Left lung (tissue), 14 donors: ENCODE measurements at places on chromosomes 12 and 14. TPM values are rescaled to one million over a fixed set of nuclear protein-coding genes. Genes with fewer than 3 reads are reported as not detected.

- DNase-seq = no peak
These were observed 373.1 kb upstream of the DCN start for GRCh38 chr12:91555436-91556415.

DNA sequence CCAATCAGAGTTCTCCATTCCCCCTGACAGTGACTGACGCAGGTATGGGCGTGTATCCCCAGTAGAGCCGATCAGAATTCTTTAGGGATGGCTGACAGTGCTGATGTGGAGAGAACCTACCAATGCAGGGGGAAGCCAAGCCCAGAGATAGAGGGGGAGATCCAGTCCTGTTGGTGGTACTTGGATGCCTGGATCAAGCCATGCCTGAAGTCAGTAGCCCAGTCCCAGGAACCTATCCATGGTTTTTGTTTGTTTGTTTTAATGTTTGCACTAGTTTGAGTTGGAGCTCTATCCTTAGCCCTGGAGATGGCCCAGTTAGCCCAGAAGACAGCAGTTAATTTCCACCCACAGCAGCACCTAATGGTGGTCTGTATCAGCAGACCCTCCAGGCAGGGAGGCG lies 40.2 kb downstream of the FOXN4 start:
- no peak for DNase-seq

Gene ACOT6
- polyA plus RNA-seq = not detected

DNA sequence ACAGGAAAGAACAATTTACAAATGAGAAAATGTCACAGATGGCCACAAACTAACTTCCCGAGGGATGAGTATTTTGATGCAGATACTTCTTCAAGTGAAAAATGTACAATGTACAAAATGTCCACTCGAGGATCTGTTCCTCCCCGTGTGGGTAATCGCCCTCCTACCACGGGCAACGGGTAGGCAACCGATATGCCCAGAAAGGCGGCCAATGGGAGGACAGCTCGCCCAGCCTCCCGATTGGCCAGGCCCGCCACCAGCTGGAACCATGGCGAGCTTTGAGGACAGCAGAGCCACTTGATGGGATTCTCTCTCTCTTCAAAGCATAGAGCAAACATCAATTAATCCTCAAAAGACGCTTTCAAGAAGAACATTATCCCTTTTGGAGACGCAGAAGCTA lies 42.3 kb downstream of the DPF3 start:
- DNase-seq = no peak

- DNase-seq = no peak
These were observed 27.6 kb downstream of the KRT8 start for GRCh38 chr12:52877242-52877641.

- no peak for DNase-seq
These were observed 991.2 kb downstream of the VRK1 start for GRCh38 chr14:97788364-97788763.

DNA sequence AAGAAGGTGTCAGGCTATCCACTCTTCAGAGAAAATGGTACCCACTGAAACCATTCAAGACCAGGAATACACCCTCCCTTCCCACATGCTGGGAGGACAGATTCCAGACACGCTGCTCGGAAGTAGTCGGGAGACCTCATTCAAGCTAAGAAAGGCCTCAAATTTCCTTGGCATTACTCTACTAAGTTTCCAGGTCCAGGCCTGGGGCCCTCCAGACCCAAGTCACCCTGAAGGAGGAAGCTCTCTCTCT lies 27.1 kb upstream of the RPLP0 start:
- no peak for DNase-seq

DNA sequence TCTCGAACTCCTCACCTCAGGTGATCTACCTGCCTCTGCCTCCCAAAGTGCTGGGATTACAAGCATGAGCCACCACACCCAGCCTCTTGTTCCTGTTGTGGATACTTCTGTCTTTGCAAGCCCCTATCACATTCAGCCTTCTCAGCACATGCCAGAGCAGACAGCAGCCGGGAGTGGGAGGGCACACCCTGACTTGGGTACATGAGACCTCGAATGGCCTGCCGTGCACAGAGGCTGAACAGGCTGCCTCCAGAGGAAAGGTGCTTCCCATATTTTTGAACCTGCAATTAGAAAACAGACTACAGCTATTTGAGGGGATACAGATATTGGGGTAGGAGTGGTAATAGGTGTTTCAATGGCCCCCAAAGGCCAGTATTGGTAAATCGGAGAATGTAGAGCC lies 307.3 kb upstream of the DIO3 start:
- DNase-seq = no peak

GRCh38 chr12:14135996-14136395 lies 154.6 kb upstream of the GRIN2B start:
- no peak for DNase-seq

Gene MAP3K9
- polyA plus RNA-seq = 5.2 TPM

DNA sequence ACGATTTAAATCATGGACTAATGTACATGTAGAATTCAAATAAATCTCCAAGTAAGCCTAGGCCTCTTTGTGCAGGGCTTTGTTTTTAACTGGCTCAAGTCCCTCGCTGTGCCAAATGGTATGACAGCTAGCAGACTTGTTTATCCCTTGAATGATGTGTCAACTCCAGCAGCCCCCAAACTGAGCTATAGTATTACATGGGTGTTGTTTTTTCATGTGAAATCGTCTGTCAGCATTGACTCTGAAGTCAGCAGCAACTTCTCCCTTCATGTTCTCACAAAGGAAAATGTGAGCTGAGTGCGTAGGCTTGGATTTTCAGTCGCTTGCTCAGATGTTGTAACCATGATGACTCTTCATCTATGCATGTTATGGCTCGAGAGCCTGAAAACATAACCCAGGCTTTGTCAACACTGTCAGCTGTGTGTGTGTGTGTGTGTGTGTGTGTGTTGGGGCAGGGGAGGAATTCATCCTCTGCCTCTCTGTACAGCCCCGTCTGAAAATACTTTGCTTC lies 73.3 kb downstream of the PTHLH start:
- no peak for DNase-seq

Gene C12orf50
- polyA plus RNA-seq = 0.53 TPM

Gene KRT4
- polyA plus RNA-seq = 6.1 TPM

Gene ANKRD33
- not detected for polyA plus RNA-seq
